ENCODE measurements at places on chromosomes 11 and 22. TPM values are rescaled to one million over a fixed set of nuclear protein-coding genes. Genes with fewer than 3 reads are reported as not detected.
A peak's percentile ranks its signal among the peaks of the same experiment; 100 is the strongest.

DNA sequence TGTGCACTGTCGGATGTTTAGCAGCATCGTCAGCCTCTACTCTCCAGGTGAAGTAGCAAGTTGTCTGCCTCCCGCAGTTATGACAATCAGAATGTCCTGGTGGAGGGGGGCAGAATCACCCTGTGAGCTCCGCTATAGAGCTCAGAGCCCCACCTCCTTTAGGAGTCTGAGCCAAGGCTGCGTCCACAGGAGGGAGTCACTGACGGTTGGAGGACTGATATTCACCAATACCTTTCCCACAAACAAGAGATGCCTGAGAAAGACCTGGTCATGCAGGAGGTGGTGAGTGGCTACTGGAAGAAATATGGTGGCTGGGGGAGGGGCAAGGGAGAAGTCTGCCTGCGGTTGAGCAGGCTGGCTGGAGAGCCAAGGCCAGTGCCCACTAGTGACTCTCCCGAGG is 41.7 kb upstream of the ADA2 start:
- DNase-seq: no peak

- no peak for DNase-seq
These were observed 68.3 kb downstream of the ARHGEF12 start for GRCh38 chr11:120404495-120404894.

DNA sequence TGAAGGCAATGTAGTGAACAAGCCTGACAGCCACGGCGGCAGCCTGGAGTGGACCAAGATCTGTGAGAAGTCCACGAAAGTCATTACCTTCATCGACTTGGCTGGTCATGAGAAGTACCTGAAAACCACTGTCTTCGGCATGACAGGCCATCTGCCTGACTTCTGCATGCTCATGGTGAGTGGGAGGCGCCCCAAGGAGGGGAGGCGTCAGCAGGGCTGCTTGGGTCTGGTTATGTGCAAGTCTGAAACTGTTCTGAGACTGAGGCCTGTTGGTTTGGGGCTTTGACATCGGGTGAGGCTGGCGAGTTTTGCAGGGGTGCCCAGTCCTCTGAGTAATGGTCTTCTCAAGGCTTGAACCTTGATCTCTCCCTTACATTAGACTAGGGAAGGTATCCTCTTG is 11.1 kb downstream of the GTPBP1 start:
- DNase-seq: no peak

SLC17A6 gene
- not detected for total RNA-seq

ACRV1 gene
- total RNA-seq: not detected

DNA sequence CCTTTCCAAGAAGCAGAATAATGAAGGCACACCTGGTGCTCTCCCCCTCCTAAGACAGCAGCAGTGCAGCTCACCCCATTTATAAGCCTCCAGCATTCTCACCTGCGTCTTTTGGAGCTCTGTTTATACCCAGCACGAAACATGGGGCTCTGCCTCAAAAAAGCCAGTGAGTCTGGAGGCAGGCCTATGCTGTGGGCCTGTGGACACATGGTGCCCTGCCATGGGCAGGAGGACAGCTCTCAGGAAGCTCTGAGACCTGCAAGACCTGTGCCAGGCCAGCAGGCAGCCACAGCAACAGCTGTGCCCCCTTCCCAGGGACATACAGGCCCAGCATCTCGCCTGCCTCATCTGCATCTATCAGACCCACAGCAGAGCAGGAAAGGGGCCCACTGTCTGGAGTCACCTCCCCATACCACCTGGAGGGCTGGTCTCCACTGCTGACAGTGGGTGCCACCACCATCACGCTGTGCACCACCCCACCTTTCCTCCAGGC is 64.2 kb downstream of the DGCR2 start:
- no peak for DNase-seq

PRODH gene
- total RNA-seq: 10.2 TPM

GGT1 gene
- 20.7 TPM for total RNA-seq

DNA sequence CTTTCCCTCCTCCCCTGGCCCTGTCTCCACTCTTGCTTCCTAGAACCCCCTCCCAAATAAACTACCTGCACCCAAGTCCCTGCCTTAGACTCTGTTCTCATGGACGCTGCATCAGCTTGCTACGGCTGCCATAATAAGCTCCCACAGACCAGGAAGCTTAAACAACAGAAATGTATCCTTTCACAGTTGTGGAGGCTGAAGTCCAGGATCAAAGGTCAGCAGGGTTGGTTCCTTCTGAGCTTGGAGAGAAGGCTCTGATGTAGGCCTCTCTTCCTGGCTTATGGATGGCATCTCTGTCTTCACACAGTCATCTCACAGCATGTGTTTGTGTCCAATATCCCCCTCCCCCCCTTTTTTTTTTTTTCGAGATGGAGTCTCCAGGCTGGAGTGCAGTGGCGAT is 23.4 kb downstream of the CBX7 start:
- no peak for DNase-seq

GRCh38 chr11:9277176-9277575 is 12.0 kb upstream of the DENND5A start:
- DNase-seq: no peak

- DNase-seq: no peak
These were observed 555.8 kb downstream of the BRD1 start for GRCh38 chr22:49271831-49272230.

DNA sequence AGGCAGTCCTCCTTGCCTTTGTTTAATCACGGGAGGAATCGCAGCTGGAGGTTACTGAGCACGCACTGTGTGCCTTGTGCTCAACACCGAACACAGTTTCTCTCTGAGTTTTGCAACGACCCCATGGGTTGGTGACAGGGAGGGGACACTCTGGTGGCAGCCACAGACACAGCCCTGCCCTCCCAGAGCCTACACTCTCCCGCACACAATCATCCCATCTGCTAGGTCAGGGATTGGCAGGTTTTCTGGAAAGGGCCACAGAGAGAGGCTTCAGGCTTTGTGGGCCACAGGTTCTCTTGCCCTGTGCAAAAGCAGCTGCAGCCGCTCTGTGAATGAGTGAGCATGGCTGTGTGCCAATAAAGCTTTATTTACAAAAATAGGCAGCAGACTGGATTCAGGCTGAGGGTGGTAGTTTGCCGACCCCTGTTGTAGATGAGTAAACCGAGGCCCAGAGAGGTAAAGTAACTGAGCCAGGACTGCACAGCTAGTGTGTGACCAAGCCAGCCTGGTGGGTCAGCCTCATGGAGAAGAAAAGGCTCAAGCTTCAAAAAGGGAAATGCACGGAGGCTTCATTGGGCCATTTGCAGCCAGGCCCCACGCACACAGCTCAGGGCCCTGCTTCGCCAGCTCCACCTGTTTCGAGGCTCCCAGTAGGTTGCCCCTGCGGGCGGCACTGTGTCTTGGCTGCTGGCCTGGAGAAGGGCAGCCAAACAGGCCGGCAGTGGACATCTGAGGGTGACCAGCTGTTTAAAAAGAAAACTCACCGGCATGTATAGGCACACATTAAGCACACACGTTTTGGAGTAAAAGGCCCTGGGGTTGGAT is 16.3 kb downstream of the LTO1 start:
- DNase-seq: no peak

GRCh38 chr11:15075162-15075526 is 1.8 kb downstream of the CALCB start:
- DNase-seq: no peak

- DNase-seq: no peak
These were observed 7.2 kb downstream of the WT1 start for GRCh38 chr11:32427935-32428664.

CASP1 gene
- total RNA-seq: 4.2 TPM

GRCh38 chr11:96132437-96132836 is 208.5 kb upstream of the MTMR2 start:
- DNase-seq: no peak

ZBED5 gene
- total RNA-seq: 58.6 TPM

- DNase-seq: no peak
These were observed 81.6 kb downstream of the PDHX start for GRCh38 chr11:34997952-34998528.

GRCh38 chr11:98029832-98030231 is 990.9 kb upstream of the CNTN5 start:
- DNase-seq: no peak

- no peak for DNase-seq
These were observed 19.4 kb upstream of the SHANK3 start for GRCh38 chr22:50653256-50653655.

- DNase-seq: peak; percentile 42
These were observed 16.3 kb upstream of the TEF start for GRCh38 chr22:41365425-41365824.

POTEH gene
- not detected for total RNA-seq

EFCAB6 gene
- total RNA-seq: 26.1 TPM

CD82 gene
- 13.5 TPM for total RNA-seq

DNA sequence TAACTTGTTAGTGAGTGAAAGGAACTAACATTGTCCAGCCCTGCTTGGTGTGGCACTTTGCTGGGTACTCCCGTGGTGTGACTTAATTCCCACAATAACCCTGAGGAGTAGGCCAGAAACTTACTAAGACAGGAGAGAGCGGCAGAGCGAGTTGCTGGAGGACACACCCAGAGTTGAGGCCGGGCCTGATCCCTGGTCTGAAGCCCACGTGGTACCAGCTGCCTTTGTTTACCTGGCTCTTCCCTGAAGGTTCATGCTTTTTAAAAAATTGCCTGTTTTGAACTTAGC is 594 bp downstream of the MPST start:
- peak; percentile 46 for DNase-seq

DNA sequence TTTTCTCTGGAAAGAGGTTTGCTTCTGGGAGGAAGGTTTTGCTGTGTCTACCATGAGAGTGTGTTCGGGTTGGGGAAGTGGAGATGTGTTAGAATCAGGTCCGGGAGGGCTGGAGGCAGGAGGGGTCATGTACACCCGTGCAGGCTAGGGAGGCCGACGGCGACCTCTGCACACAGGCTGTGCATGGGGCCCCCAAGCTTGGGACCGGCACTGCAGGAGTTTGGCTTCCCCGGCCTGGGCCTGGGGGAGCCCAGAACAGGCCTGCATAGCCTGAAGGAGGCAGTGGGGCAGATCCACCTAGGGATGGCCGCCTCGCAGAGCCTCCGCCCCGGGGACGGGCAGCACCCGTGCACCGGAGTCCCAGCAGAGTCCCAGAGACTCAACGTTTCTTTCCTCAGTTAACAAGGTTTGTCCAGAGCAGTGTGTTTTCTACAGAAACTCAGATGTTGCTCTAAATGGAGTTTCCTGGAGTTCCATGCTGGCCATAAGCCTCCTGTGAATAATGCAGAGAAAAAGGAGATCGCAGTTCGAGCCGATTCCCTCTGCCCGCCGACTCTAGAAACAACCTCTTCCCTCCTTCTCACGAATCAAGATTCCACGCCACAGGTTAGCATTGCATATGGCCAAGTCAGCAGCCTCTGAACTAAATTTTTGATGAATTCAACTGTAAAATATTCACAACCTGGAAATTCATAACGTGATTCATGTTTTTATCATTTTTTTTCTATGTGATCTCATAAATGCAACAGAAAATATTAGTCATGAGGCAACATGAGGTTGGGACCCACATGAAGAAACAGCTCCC is 427.3 kb downstream of the BRD1 start:
- no peak for DNase-seq

DNA sequence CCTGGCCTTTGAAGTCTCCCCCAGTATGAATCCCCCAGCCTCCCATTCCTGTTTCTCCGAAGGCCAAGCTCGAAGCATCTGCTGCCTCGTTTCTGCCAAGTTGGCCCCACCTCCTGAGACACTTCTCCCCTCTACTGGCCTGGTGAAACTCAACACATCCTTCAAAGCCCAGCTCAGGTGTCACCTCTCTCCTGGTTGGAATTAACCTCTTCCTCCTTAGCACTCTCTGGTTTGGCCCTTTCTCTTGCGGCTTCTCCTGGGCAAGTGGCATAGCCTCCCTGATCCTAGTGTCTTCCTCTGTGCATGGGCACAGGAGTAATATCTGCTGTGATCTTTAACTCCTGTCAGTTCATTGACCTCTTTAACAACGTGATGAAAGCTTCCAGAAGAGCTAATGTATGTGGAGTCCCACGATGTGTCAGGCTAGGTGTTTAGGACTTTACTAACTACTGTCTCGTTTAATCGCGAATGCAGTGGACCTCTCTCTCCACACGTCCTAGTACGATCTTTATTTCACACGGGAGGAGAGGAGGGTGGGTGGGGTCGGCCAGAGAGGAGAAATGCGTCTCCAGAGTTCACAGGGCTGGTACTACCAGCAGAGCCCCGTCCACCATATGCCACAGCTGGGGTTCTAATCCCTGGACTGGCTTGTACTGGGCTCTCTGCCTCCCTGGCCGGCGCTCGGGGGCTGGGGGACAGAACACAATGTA is 826 bp upstream of the PTPRJ start:
- peak; percentile 63 for DNase-seq

- DNase-seq: peak; percentile 22
These were observed 496 bp downstream of the SYT7 start for GRCh38 chr11:61580271-61580888.

- no peak for DNase-seq
These were observed 5.4 kb downstream of the MCHR1 start for GRCh38 chr22:40684728-40685127.

ENTHD1 gene
- not detected for total RNA-seq
